ENCODE measurements at places on chromosomes 2 and 18.
A peak's percentile ranks its signal among the peaks of the same experiment; 100 is the strongest.

DNA sequence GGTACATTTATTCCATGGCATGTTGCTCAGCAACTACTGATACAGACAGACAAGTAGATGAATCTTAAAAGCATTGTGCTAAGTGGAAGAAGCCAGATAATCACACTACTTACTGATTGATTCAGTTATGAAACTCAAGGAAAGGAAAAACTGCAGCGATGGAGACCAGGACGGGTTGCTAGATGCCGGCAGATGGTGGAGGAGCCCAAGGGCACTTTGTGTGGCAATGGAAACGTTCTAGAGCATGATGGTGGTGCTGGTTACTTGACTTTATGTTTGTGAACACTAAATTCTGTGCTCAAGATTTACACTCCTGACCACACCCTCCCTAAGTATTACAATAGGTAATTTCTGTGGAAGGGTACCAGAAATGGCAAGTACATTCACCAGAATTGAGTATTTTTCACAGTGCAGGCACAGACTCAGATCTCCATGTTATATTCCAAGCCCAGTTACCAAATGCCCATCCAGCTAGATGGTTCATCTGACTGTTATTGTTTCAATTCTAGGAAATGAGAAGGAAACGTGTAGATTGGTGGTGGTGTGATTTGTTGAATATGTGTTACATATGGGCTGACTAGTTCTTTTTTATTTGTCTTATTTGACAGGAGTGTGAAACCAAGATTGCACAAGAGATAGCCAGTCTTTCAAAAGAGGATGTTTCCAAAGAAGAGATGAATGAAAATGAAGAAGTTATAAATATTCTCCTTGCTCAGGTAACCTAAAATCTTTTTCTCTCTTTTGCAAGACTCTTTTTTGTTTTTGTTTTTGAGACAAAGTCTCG lies 55.1 kb downstream of the RALBP1 start:
- no peak for DNase-seq

DNA sequence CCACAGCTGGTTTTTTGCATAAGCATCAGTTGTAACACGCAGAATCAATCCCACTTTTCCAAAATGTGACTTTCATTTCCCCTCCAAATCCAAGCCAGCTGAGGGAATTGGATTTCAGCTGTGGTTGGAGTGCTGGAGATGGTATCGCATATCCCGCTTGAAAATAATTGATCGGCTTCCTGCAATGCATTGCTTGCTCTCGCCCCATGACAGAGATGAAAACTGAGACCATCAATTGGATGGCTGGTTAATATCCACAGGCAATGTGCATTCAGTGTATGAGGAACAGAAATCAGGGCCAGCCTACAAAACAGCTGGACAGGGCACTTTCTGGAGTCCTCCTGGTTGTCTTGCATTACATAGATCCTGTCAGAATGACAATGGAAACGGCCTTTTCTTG lies 135.3 kb downstream of the MAIP1 start:
- DNase-seq = no peak

GRCh38 chr2:106284255-106284654 lies 90.2 kb upstream of the UXS1 start:
- no peak for DNase-seq

DNA sequence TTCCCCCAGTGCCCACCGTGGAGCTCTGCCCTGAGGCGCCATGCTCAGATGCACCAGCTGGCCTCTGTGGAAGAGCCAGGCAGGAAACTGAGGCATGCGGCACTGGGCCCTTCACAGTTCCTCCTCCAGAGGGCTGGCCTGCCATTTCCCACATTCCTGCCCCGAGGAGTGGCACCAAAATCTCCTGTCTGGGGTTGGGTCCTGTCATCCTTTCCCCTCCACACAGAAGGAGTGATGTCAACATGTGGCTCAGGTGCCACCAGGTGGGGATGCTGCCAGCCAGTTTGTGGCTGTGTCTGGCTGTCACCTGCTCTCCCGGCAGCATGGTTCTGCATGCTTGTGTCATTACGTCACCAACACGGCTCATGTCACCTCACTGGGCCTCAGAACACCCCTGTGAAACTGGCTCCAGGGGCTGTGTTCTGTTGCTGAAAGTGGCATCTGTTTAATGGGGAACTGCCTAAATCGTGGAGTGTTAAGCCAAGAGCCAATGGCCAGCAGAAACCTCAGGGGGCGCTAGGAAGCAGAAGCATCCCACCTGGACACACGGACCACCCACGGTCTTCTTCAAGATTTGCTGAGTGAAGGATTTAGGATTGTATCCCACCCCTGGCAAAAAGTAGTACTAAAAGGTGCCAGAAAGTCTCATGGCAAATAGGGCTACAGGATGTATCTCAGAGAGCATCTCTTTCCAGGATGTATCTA lies 51.3 kb downstream of the ZAP70 start:
- no peak for DNase-seq

- no peak for DNase-seq
Observed at GRCh38 chr2:98347298-98348065, 1.2 kb downstream of the CNGA3 start.

- no peak for DNase-seq
Observed at GRCh38 chr2:127694986-127695385, 6.3 kb upstream of the SFT2D3 start.

DNA sequence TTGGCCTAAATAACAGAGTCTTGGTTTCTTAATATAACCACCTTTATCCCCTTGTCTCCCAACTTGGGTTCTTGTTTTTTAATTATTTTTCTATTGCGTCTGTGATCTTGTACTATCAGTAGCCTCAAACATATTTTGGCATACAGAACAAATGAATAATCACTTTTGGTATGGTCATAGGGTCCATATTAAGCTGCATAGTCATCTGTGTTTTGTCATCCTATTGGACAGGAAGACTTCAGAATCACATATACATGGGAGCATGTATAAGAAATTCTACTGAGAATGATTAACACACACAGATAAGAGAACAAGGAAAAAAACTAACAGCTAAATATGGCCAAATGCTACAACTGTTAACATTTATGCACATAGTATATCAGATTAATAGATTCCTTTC lies 126.0 kb downstream of the MEP1B start:
- no peak for DNase-seq

- DNase-seq = no peak
Observed at GRCh38 chr18:49849331-49850217, 36.2 kb upstream of the ACAA2 start.

DNA sequence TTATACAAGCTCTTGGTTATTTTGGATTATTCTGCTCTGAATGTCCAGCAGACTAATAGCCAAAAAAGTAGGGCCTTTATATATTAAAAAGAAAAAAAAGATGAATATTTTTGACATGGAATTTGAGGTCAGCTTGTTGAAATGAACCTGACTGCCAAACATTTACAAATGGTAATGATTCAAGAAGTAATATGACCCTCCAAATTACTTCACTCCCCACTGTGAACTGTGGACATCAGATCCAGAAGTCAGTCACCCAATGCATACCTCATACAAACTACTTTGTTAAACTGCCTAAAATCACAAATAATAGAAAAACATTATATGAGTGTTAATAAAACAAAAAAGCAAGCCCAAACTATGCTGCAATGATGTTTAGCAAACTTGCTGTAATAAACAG lies 10.0 kb downstream of the EPG5 start:
- no peak for DNase-seq

- DNase-seq = no peak
Observed at GRCh38 chr18:9237981-9238380, 96.6 kb upstream of the TWSG1 start.

DNA sequence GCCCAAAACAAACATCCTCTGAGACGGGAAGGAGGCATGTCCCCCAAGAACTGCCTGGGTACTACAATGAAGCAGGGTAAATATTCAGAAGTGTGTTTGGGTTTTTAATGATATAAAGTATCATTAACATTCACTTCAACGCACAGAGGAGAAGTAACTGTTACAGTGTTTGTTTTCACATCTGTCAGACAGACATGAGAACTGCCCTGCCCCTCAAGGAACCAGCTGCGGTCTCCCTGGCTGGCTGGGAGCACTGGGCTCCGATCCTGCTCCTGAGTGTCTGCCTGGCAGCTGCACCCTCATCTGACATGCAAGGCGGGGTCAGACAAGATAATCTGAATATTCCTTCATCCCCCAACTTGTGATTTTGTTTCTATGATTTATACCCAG lies 75.6 kb downstream of the MBP start:
- no peak for DNase-seq

DNA sequence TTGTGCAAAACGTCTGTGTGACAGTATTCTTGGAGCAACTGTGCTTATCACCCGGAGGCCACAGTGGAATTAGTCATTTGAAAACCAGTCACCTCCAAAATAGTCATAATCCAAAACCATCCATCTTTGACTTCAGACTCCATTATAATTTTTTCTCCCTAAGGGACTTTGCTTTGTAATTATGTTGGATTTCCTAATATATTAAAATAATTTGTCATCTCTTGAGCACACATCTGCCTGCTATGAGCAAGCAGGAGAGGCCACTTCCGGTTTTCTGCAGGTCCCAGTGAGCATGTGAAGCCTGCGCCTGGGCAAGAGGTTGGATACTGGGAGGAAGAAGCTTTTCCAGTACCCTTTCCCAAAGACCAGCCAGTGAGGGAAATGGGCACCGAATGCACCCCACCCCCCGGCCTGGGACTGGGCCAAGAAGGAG lies 57.7 kb downstream of the ODC1 start:
- no peak for DNase-seq

- DNase-seq = no peak
Observed at GRCh38 chr18:48914581-48915251, 36.0 kb downstream of the SMAD7 start.

GRCh38 chr18:50312296-50313030 lies 25.0 kb upstream of the CXXC1 start:
- no peak for DNase-seq

DNA sequence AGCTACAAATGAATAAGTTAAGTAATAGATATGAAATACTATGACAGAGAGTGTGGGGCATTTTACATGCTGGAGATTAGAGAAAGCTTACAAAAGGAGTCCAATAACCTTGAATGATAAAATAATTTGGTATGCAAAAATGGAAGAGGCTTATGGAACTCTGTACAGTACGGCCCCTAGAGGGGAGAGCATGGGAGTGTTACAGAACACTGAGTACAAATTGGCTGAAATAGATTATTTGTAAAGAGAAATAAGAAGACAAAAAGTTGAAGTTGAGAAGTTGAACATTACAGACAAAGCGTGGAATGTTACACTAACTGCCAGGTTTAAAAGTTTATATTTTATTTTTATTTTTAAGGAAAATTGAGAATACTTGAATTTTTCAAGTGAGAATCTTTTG lies 192.1 kb upstream of the DOK6 start:
- peak; percentile 13 for DNase-seq

GRCh38 chr2:85485815-85486214 lies 53.2 kb upstream of the MAT2A start:
- no peak for DNase-seq

GRCh38 chr18:79210002-79210910 lies 141.1 kb downstream of the ATP9B start:
- DNase-seq = no peak

DNA sequence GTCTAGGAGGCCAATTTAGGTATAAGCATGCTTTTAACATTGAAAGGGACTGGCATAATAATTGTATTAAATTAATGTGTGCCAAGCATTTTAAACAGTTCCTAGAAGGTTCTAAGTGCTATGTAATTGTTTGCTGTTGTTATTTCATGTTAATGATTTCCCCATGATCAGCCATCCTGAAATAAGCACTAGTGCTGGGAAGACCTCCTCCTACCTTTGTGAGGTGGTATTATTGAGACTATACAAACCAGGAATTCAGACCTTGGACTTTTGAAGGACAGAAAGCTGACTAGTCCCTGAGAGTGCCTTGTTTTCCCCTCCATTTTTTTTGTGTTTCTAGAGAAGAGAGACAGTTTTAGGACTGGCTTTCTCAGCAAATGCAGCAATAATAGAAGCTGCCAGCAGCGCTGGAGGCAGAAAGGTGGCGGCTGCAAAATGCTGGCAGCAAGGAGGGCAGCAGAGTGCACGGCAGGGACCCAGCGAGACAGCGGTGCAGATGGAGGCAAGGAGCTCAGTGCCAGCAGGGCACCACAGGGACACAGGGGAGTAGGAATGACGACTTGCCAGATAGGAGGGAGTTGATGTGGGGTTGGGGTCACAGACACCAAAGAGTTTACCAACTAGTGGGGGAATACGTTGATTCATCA lies 25.3 kb downstream of the NABP1 start:
- DNase-seq = no peak

DNA sequence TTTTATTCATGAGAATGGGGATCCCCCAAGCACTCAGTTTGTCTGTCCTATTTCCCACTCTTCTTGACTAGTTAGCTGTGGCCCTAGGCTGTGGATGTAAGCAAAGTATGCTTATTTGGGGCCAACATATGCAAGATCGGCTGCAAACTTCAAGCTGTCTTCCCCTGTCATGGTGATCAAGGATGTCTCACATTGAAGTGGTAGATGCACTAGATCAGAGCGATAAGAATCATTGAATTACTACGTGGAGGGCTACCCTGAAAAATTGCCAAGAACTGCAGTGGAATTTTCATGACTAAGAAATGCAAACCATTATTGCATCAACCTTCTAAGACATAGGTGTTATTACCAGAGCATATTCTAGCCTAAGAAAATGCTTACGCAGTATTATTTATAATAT lies 527.4 kb downstream of the RNF144A start:
- no peak for DNase-seq

- DNase-seq = no peak
Observed at GRCh38 chr2:146221826-146222225, 1623.0 kb upstream of the ACVR2A start.

DNA sequence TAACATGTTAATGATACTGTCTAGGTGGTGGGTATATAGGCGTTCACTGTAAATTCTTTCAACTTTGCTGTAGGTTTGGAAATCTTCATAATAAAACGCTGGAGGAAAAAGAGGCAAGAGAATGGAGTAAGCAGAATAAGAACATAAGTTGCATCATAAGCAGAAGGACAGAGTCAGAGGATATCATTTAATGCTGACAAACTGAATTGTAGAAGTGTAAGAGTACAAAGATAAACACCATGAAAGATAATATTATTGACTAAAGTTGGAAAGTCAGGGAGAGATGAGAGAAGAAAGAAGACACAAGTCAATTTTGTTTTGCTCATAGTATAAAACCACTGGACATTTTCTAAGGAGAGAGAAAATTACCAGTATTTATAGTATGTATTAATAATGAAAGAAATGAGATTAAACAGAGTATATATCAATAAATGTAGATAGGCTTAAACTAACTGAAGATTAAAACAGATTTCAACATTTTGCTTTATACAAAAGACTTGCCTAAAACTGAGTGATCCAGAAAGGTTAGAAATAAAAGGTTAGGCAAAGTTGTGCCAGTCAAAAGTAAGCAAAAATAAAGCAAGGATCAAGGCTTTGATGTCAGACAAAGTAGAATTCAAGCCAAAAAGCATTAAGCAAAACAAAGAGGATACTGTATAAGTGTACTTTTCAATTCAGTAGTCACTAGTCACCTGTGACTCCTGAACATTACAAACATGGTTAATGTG lies 42.4 kb upstream of the VIT start:
- no peak for DNase-seq
